Ammon's horn (tissue), 1 donor: ENCODE measurements at places on chromosomes 16 and 17.

DNA sequence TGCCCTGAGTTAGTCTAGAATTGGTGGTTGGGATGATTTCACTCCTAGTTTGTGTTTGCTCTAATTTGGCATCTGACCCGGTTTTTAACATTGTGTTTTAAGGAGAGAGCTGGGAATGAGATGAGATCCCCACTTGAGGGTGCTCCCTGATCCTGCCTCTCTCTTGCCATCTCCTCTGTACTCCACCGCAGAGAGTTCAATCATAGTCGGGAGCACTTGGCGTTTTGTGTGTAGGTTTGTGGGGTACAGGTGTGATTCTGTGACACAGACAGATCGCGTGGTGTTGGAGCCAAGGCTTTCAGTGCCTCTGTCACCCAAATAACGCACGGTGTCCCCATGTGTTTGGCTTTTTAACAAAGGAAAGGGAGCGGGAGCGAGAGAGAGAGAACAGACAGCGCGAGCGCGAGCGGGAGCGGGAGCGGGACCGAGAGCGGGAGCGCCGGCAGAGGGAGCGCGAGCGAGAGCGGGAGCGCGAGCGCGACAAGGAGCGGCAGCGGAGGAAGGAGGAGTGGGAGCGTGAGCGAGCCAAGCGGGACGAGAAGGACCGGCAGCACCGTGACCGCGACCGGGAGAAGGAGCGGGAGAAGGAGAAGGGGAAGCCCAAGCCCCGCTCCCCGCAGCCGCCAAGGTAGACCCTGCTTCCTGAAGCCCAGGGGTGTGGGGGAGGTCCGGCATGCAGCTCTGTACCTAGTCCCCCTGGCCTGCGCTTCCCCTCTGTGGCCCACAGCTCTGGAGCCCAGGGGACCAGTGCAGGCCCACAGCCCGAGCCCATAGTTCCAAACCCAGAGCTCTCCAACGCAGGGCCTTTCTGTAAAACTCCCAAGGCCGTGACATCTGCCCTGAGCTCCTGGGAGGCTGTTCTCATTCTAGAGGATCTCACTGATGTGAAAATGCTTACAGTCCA is 27.2 kb upstream of the IL17C start:
- DNase-seq: peak; percentile 51

DNA sequence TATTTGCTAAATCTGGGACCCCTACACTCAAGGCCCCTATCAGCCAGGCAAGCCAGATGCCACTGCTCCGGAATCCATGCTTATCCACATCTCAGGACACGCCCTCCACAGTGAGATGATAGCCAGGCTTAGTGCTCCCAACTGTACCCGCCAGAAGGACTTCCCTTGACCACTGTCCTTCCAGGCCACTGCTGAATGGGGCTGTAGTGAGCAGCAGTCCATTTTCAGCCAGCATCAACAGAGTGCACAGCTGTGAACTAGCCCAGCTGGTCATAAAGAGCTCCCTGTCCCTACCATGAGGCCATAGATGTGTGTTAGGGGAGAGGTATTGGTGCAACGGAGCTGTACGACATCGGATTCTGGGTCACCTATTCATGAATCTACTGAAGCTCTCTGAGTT is 13.0 kb upstream of the MED9 start:
- peak; percentile 49 for DNase-seq

DNA sequence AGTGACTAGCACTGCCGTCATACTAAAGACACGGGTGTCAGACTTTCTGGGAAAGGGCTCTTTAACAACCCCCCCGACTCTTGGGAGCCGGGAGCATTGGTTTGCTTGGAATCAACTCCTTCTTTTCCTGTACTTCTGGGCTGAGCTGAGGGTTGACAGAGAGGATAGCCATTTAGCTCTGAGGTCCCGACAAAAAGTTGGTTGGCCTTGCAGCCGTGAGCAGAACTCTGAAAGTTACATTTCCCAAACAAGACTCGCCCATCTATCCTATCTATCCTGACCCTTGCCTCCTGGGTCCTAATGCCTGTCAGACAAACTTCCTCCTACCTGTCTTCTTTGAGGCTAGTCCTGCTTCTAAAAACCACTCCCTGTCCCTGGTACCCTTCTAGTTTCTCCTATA is 460.8 kb upstream of the TOM1L1 start:
- no peak for DNase-seq

- DNase-seq: no peak
Measured at GRCh38 chr16:50944436-50944835, 202.6 kb downstream of the CYLD start.

GRCh38 chr17:41107941-41108450 is 2.8 kb downstream of the KRTAP4-9 start:
- DNase-seq: no peak

- no peak for DNase-seq
Measured at GRCh38 chr16:3212006-3212405, 23.0 kb downstream of the ZNF200 start.

DNA sequence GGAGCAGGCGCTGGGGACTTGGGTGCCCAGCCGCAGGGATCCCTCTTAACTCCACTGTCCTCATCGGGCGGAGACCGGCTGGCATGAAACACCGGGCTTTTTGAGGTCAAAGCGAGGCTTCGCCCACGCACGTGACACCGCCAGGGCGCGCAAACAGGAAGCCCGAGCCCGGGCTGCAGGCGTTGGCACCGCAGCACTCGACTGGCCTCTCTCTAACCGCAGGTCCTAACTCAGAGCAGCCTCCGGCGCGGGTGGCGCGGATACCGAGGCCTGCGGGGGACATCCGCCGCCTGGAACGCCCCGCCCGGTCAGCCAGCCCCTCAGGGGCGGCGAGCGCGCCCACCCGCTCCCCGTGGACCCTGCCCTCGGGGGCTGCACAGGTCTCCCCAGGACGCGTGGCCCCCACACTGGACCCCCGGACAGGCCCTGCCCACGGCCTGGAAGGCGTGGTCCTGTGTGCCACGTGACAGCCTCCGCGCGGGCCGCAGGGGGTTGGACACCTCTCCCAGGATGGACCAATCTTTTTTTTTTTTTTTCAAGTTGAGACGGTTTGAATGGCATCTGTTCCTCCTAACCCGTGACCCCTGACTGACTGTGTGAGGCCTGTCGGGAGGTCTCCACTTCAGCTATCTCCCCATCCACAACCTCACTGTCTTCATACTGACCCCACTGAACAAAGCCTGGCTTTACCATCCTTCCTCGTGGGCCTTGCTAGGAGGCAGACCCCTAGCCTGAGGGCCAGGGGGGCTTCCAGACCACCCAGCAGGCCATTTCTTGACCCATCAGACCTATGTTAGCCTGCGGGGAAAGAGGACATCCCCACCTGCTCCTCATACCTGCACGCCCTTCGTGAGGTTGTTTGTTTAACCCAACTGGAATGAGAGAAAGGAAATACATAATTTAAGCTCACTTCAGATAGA is 8.4 kb upstream of the SLC47A2 start:
- peak; percentile 56 for DNase-seq

DNA sequence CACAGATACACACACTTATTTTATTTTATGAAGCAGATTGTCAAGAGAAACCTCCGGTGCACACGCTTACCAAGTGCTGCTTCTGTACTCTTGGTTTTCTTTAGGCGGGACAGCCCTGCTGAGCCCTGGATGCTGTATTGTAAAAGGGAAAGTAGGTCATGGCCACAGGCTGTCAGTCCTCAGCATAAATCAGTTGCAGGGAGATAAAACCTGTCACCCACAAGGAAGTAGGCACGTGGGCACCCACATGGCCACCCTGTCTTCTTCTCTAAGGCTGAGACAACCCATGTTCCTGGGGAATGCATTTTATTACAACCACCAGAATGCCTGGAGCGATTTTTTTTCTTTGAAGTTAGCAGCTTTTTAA is 59.3 kb downstream of the ASIC2 start:
- DNase-seq: no peak

GRCh38 chr17:4843321-4844000 is 10.3 kb downstream of the MINK1 start:
- no peak for DNase-seq

- DNase-seq: no peak
Measured at GRCh38 chr17:10648956-10649355, 8.2 kb downstream of the MYH3 start.

- no peak for DNase-seq
Measured at GRCh38 chr16:50136399-50136798, 16.7 kb upstream of the TENT4B start.

DNA sequence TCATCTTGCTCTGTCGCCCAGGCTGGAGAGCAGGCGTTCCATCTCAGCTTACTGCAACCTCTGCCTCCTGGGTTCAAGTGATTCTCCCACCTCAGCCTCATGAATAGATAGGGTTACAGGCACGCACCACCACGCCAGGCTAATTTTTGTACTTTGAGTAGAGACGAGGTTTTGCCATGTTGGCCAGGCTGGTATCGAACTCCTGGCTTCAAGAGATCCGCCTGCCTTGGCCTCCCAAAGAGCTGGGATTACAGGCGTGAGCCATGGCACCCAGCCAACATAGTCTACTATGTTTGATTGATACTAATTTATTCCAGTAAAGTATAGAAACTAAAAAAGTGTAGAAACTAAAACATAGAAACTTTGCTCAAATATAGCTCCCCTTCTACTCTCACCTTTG is 94.9 kb downstream of the CA4 start:
- no peak for DNase-seq

DNA sequence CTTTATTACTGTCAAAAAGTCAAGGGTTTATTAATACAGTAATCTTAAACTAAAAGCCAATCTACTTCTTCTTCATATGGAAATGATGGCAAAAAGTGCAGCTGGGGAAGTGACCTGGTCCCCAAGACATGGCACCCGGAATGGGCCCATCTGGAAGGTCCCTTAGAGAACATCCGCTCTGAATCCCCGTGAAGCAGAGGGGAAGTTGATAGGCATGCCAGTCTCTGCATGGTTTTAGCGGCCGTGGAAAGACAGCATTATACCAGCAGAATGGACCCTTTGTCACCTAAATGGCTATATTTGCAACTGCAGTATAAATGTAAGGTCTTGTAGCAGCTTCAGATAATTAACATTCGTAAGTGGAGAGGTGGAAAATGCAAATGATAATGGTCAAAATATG is 32.4 kb downstream of the COTL1 start:
- no peak for DNase-seq

DNA sequence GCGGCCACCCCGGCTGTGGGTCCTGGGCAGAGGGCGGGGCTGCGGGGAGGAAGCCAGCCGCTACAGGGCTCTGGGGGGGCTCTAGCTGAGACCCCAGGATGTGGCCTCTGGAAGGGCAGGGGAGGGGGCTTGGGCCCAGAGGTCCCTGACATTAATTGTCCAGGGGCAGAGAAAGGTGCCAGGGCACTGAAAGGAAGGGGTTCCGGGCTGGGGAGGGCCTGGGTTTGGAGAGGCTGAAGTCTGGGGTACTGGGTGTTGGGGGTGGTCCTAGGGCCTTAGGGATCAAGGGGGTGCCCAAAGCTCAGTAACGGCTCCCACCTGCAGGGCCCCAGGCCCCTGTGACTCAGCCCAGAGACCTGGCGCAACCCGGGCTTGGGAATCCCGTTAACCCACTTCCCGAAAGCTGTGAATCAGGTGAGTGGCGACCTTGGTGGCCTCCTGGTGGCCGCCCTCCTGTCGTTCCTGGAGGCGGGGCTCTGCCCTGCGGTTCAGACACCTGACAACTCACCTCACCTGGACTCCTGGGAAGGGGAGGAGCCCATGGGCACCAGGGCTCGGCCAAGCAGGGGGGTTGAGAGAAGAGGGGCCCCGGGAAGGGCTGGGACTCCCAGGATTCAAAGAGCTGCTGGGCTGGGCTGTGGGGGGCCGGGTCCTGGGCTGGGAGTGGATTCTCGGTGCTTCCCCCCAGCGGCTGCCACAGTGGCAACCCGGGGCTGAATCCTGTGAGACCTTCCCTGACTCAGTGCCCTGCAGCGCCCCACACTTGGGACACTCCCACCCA is 465 bp upstream of the PRSS22 start:
- no peak for DNase-seq

DNA sequence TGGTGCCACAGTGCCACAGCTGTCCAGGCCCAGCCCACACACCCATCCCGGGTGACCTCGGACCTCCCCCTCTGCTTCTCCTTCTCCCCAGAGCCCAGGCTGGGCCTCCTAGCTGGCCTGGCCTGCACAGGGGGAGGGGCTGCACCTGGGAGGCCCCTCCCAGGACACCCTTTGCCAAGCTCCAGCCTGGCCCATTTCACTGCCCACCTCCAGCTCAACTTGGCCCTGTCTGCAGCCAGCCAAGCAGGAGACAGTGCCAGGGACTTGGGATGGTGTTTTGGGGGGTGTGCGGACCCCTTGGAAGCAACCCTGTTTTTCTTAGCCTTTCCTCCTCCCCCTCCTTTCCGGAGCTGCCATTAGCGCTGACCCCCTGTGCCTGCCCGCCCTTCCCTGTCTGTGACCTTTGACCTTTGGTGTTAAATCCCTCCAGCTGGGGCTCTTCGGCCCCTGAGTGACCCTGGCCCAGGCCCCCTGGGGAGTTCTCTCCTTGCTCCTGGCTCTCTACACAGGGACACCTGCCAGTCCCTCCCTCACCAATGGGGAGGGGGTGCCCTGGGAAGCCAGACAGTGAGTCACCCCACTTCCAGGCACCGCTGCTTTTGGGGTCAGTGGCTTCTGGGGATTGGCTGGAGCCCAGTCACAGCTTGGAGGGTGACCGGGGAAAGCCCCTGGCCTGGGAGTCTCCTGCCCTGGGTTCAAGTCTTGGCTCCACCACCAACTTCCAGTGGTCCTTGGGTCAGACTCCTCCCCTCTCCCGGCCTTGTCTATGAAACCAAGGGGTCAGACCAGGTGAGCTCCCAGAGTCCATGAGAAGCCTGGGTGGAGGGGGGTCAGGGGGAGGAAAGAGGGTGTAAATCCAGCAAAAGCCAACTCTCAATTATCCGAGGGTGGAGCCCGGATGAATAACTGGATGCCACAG is 1.9 kb downstream of the GLIS2 start:
- DNase-seq: no peak

GRCh38 chr17:19900809-19901208 is 33.1 kb upstream of the ULK2 start:
- no peak for DNase-seq

DNA sequence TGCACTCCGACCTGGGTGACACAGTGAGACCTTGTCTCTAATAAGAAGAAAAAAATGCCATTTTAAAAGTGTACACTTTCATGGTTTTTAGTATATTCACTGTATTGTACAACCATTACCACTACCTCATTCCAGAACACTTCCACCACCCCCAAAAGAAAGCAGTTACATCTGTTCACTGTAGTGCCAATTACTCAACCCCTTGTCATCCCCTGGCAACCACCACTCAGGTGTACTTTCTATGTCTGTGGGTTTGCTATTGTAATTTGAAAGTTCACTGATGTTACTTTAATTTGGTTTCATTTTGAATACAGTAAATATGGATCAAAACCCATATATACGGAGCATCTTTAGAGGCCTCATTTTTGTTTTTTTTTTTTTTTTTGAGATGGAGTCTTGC is 6.1 kb downstream of the ZG16 start:
- DNase-seq: no peak

DNA sequence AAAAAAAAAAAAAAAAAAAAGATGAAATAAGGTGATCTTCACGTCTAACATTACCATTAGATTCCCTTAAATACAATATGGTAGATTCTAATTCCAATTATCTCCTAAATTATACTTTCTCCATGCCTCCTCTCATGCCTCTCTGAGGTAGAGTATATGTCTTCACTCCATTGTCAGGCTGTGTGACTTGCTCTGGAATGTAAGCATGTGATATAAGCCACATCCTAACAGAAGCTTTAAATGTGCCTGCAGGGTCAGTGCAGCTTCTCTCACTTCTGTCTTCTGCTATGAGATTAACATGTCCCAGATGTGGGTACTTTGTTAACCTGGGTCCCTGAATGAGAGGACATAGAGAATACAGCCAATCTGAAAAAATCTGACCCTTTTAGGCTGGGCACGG is 32.6 kb downstream of the MED13 start:
- no peak for DNase-seq

- DNase-seq: no peak
Measured at GRCh38 chr16:23394141-23394831, 58.7 kb downstream of the COG7 start.
